AML-193 (cell line): ENCODE measurements at places on chromosomes 5 and 9.

DNA sequence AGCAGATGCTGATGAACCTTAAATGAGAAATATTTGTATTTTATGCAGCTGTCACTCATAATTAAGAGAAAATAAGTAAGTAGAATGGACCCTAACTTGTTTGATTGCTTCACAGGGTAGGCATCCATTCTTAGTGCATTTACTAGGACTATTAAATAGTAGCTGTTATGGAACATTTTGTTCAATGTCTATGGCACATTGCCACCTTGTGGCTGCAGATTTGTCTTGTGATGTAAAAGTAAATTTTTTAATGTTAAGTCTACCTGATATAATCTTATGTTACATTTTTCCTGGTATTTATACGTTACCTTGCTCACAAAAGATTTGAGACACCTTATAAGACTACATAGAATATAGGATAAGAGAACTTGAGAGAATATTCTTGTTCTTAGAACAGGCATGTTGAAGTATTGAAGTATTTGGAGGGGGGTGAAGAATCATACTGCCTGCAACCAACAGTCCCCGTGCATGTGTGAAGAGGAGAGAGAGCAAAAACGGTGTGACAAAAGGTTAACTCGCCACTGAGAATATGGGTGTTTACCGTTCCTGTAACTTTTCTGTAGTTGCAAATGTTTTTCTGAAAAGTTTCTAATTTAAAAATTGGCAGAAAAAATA lies 161.1 kb downstream of the MAST4 start:
- peak; percentile 22 for DNase-seq

- DNase-seq, result no peak
Observed at GRCh38 chr5:105695941-105696340, 1974.8 kb downstream of the EFNA5 start.

GRCh38 chr5:537098-537497 lies 12.8 kb upstream of the SLC9A3 start:
- DNase-seq, result no peak

- DNase-seq, result no peak
Observed at GRCh38 chr9:134434894-134435506, 108.7 kb downstream of the RXRA start.

- no peak for DNase-seq
Observed at GRCh38 chr5:168740092-168740800, 161.1 kb upstream of the PANK3 start.

- no peak for DNase-seq
Observed at GRCh38 chr5:90547072-90547536, 11.5 kb upstream of the ADGRV1 start.

DNA sequence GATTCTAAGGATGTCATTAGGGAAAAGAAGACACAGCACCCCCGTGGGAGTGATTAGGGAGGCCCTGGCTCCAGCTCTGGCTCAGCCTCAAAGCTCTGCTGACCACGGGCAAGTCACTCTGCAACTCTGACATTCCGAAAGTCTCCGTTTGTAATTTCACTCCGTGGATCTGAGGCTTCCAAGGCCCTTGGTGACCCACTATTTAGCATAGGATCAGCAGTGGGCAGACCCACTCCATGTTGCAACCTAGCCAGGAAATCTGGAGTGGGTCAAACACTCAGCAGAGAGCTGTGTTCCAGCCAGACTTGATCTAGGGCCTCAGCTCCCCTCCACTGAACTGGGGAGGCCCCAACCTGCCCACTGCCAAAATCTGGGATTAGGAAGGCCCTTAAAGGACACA lies 11.8 kb downstream of the PHF19 start:
- no peak for DNase-seq

DNA sequence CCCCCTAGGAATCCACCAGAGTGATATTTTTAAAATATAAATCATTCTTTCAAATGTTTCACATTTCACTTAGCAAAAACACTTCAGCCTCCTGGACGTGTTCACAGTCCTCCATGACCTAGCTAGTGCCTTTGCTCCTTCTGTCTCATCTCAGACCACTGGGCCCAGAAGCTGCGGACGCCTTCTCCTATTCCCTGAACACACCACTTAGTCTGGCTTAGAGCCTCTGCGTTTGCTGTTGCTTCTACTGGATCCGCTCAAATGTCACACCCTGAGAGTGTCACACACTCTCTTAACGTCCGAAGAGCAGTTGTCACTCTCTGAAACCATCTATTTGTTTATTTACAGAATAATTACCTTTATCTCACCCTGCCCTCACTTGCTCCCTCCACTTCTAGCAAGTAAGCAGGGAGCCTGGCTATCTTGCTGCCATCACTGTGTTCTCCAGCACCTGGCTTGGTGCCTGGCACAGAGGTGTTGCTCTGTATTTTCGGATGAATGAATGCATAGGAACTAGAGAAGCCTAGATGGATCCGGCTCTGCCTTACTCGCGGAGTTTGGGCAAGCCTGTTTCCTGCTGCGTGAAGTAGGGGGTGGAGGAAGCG lies 1.2 kb upstream of the GRK6 start:
- no peak for DNase-seq

- DNase-seq, result no peak
Observed at GRCh38 chr5:172722327-172722815, 48.6 kb downstream of the DUSP1 start.

- DNase-seq, result no peak
Observed at GRCh38 chr5:41369799-41370198, 140.6 kb downstream of the PLCXD3 start.

- DNase-seq, result no peak
Observed at GRCh38 chr9:136566901-136567300, 21.1 kb upstream of the NOTCH1 start.

DNA sequence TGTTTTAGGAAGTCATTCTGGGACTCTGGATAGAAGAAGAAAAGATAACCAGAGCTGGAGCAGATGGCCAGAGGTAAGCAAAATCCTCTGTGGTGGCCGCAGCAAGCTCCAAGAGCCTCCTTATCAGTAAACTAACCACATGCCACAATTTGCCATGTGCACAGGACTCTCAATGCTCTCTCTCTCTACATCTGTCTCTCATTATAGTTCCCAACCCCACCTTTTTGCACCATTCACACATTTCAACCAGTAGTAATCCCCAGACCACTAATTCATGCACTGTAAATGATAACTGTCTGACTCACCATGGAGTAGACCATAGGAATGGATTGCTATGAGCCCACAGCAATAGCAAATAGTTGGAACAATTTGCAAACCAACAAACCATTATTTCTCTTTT lies 526.1 kb downstream of the TLR4 start:
- no peak for DNase-seq

DNA sequence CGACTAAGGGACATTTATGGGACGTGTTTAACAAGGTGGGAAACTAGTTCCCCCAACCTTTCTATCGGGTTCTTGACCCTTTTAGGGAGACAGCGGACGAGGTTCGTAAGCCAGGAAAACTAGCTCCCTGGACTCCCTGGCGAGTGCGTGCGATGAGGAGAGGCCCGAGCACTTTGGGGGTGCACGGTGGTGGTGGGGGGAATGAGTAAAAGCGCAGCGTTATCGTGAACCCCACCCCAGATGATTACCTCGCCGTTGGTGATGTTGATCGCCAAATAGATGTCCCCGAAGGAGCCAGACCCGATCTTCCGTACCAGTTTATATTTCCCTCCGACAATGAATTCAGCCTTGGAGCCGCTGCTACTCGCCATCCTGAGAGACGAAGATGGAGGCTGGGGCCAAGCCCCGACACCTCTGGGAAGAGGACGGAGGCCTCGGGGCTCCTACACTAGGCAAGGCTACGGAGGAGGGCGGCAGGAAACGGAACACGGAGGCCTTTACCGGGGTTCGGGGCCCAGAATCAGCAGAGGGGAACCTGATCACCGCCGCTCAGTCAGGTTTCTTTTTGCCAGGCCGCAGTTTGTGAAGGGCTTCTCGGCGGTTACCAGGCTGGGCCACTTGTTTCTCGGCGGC lies 529 bp downstream of the CSNK1A1 start:
- no peak for DNase-seq

- DNase-seq, result no peak
Observed at GRCh38 chr9:71620331-71620730, 148.0 kb downstream of the CEMIP2 start.

DNA sequence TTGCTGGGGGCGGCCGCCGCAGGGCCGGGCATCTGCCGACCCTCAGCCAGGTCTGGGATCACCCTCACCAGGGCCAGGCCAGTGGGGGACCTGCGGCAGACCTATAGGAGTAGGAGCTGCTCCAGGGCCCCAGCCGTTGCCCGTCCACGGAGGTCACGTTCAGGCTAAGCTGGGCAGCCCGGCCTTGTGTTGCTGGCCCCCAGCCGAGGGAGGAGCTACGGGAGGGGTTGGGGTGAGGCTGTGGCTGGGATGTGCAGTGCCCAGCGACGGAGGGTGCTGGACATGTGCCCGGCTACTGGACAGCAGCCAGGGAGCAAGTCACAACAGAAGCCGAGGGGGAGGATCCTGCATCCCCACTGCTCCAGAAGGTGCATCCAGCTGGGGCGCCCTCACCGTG lies 39.6 kb upstream of the SLC6A19 start:
- DNase-seq, result no peak

GRCh38 chr9:134188386-134189144 lies 24.2 kb upstream of the RNU6ATAC start:
- no peak for DNase-seq

- no peak for DNase-seq
Observed at GRCh38 chr5:5373351-5373989, 49.0 kb upstream of the ICE1 start.

GRCh38 chr5:134784946-134785620 lies 26.5 kb downstream of the DDX46 start:
- DNase-seq, result no peak

- DNase-seq, result no peak
Observed at GRCh38 chr9:85416715-85417114, 325.0 kb downstream of the AGTPBP1 start.

DNA sequence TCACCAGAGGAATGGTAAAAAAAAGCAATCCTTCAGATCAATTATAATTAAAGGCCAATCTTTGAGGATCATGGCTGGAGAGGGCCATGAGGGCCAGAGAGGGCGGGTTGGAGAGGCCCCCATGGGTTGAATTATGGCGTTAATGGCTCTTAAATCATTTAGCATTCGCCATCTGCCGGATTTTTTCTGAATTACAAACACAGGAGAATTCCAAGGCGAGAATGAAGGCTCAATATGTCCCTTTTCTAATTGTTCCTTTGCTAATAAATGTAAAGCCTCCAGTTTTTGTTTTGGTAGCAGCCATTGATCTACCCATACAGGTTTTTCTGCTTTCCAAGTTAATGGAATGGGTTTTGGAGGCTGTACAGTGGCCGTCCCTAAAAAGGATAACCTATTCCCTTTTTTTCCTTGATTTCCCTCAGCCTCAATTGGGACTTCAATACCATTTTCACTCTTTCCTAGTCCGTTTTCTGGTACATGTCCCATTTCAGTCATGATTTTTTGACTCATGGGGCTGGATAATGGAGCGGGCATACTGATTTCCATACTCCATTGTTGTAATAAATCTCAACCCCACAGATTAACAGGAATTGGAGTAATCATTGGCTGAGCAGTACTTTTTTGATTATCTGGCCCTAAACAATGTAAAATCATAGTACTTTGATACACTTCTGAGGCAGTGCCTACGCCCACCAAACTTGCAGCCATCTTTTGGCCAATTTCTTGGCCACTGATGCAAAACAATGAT lies 6.7 kb upstream of the TMEM141 start:
- peak; percentile 13 for DNase-seq

DNA sequence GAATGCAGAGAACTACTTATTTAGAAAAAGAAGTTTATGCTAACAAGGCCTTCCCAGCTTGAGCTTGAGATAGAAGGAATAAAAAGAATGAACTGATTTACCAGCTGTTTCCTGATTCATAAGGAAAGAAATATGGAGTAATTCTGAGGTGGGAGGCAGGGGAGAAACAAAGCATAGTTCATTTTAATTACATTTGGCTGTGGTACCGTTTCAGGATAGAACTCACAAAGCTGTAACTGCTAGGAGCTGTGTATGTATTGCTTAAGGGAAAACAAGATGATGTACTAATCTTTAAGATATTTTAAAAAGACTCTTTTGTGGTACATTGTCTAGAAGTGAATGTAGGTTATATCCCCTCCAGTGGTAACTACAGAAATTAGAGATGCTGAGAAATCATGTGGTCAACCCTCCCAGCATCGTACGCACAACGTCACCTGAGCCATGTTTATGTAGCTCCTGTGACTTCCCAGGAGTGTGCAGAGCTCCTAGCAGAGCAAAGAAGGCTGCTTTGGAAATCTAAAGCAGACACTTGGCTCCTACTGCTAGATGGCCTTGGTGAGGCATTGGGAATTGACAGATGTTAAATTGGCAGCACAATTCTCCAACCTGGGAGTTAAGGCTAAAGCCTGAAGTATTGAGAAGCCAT lies 208.3 kb upstream of the VLDLR start:
- no peak for DNase-seq

DNA sequence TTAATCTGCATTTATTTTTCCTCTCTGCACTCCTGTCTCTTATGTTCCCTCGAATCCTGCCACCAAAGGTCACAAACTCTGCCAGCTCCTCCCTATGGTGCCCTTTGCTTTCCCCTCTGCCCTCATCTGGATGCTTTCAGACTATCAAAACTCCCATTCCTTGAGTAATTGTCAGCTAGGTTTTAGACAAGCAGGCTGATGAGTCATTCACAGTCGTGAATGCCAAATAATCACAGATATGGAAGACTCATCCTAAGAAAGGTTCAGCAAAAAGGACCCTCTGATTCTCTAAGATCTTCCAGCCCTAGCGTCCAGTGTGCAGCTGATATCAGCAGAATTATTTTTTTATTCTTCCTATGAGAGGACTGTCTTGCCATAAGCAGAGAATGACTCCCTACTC lies 104.5 kb upstream of the NUDT12 start:
- no peak for DNase-seq

DNA sequence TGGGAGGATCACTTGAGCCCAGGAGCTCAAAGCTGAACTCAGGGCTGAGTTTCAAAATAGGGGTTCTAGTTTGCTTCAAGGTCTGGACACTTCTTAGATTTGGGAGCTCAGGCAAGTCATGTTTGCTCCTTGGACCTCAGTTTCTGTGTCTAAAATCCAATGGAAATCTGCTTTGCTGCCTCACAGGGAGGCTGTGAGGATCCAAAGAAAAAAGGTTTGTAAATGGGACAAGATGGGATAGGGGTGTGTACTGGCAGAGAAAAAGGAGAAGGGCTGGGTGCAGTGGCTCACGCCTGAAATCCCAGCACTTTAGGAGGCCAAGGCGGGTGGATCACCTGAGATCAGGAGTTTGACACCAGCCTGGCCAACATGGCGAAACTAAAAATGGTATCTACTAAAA lies 39.6 kb upstream of the SH3PXD2B start:
- DNase-seq, result no peak

GRCh38 chr5:59020611-59021285 lies 437.9 kb downstream of the RAB3C start:
- no peak for DNase-seq

- DNase-seq, result no peak
Observed at GRCh38 chr5:139271201-139272027, 22.1 kb upstream of the MATR3 start.

DNA sequence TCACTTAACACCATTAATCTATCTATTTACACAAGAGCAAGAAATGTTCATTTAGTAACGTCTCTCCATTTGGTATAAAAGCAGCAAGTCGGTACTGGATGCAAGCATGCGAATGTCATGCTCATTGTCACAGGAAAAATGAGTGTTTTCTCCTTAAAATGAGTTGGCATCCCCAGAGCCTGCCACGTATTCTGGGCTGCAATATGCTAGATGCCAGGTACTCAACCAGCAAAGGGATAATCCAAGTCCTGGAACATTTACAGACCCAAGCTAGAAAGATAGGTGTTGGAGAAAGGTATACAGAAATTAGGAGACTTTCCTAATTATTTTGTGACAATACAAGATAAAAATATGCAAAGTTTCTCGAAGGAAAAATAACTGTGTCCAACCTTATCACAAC lies 217.5 kb downstream of the EBF1 start:
- no peak for DNase-seq

- DNase-seq, result no peak
Observed at GRCh38 chr5:159915904-159916840, at the start of gene ADRA1B. Gene ADRA1B, plus strand, starts transcription at chr5:159916482. Its CDS starts 424 bp downstream, at chr5:159916906.

- no peak for DNase-seq
Observed at GRCh38 chr5:173671121-173671949, 54.9 kb upstream of the BOD1 start.
